Caki2 (cell line): ENCODE measurements at places on chromosomes 1 and 21.
A peak's percentile ranks its signal among the peaks of the same experiment; 100 is the strongest.

- no peak for DNase-seq
Measured at GRCh38 chr1:220076861-220077762, 12.5 kb downstream of the BPNT1 start.

DNA sequence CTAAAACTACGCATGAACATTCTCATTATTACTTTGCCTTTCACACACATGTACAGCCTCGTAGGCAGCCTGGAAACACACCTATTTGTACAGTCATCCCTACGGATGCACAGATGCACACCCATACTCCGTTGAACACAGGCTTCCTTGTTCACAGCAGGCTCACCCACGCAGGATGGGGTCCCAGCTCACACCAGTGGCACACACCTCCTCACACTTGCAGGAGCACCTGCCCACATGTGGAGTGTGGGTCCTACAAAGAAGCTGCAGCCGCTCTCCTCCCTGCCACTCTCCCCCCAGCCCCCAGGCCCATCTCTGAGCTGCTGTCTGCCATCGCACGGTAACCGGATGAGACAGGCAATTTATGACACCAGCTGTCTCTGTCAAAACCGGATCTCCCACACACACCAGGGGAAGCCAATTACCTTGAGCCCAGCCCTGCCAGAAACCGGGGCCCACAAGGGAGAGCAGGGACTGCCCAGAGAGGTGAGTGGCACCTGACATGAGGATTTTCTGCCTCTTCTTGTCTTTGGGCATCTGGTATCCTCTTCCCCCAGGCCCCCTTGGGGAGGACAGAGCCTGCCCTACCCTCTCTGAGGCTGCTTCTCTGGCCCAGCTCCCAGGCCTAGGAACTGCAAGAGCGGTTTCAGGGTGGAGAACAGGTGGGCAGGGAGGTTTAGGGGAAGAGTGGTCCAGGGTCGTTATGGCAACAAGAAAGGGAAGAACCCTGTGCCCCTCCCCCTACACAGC is 175.4 kb downstream of the IGSF21 start:
- no peak for DNase-seq

- peak; percentile 78 for DNase-seq
Measured at GRCh38 chr1:24847995-24848881, 81.8 kb downstream of the RUNX3 start.

- DNase-seq, result no peak
Measured at GRCh38 chr1:228463559-228464455, 23.4 kb upstream of the RNF187 start.

DNA sequence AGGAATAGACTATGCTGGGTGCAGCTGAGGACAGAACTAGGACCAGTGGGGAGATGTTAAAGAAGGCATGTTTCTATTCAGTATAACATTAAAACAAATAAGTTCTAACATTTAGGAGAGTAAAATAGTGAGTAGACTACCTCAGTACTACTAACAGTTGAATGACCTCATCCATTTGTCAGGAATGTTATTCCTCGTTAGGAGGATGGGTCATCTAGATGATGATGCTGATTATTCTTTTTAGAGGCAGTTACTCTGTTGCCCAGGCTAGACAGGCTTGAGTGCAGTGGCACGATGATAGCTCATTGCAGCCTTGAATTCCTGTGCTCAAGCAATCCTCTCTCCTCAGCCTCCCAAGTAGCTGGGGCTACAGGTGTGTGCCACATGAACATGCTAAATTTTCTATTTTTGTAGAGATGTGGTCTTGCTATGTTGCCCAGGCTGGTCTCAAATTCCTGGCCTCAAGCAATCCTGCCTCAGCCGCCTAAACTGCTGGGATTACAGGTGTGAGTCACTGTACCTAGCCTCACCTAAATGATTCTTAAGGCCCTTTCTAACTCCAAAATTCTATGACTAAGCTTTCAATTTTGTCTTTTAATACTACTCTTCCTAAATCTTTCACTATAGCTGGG is 9.3 kb downstream of the EEIG2 start:
- DNase-seq, result no peak

DNA sequence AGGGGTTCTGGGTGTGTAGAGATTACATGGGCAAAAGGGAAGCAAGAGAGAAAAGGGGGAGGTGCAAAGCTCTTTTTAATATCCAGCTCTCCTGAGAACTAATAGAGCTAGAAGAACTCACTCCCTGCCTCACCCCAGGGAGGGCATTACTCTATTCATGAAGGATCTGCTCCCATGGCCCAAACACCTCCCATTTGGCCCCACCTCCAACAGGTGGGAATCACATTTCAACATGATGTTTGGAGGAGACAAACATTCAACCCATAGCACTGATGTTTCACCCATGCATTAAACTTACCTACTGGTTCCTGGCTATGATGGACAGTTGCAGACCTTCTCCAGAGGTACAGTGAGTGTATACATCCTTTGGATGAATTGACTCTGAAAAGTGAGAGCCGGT is 7.3 kb upstream of the JUN start:
- DNase-seq, result no peak

GRCh38 chr1:25784575-25785051 is 15.4 kb upstream of the SELENON start:
- no peak for DNase-seq

GRCh38 chr1:80656014-80656636 is 1144.6 kb upstream of the ADGRL2 start:
- peak; percentile 43 for DNase-seq

DNA sequence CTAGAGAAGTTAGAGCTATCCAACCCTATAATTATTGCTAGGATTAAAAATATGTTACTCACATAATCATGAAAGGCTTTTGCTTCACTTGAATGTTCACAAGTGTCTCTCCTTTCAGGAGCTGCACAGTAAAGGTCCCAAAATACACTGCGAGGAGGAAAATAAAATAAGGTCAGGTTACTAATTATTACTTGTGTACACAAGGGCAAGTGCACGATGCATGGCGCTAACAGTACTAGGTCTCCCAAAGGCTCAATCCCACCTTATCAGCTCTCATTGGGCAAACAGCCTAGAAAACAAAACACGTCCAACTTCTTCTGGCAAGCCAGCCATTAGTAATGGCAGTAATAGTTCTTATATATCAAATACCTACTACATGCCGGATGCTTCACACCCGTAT is 4.4 kb downstream of the SSBP3 start:
- no peak for DNase-seq

DNA sequence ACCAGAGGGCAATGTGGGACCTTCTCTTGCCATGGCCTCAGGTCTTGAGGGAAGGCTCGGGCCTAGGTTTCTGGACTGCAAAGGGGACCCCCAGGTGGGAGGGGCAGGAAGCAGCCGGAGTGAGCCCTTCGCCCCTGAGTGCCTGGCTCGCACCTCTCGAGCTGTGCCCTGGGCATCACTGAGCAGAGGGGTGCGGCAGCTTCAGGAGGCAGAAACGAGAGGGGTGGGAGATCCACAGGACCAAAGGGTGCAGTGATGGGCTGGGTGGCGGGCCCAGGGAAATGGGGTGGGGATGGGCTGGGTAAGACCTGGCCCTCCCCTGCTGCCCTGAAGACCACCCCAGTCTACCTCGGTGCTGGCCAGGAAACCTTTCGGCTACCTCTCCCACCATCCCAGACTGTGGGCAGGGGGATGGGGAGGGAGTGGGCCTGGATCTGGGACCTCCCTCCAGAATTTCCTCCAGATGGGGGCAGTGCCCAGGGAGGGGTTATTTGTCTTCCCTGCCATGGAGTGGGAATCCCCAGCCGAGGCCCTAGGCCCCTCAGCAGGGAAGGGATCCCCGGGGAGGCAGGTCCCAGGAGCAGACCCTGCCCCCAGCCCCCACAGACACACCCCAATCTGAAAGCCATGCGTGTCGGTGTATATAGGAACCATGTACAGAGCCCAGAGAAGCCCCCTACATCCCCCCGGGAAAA is 21.3 kb downstream of the A3GALT2 start:
- no peak for DNase-seq
